ENCODE measurements at places on chromosomes 2 and 18.

DNA sequence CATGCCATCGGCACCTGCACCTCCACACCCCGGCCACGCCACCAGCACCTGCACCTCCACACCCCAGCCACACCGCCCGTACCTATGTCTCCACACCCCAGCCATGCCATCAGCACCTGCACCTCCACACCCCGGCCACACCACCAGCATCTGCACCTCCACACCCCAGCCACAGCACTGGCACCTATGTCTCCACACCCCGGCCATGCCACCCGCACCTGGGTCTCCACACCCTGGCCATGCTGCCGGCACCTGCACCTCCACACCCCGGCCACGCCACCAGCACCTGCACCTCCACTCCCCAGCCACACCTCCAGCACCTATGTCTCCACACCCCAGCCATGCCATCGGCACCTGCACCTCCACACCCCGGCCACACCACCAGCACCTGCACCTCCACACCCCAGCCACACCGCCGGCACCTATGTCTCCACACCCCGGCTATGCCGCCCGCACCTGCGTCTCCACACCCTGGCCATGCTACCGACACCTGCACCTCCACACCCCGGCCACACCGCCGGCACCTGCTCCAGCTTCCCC lies 390.3 kb upstream of the MYT1L start:
- DNase-seq, result no peak

- no peak for DNase-seq
Observed at GRCh38 chr2:37391711-37392110, 47.3 kb downstream of the QPCT start.

GRCh38 chr2:123720760-123721159 lies 304.3 kb upstream of the CNTNAP5 start:
- DNase-seq, result no peak

GRCh38 chr18:36490897-36491296 lies 193.4 kb downstream of the FHOD3 start:
- no peak for DNase-seq

DNA sequence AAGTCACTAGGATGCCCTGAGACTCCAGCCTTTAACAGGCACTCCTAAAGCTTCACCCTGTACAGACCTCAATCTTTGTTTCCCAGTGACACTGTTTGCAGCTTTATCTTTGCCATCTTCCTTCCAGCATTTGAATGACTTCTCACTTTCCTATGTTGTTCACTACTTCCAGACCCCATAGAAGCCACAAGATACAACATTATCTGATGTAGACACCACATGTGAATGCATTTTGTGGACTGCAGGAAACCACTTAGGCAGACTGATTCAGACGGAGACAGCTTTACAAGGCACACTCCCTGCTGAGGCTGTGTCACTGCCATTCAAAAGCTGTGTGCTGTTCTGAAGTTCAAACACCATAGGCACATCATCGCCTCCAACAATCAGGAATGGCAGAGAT lies 67.3 kb upstream of the SPATS2L start:
- no peak for DNase-seq

Data from Right ventricle myocardium inferior (tissue), 1 donor.